ENCODE measurements at places on chromosomes 1 and 21. TPM values are rescaled to one million over a fixed set of nuclear protein-coding genes. Genes with fewer than 3 reads are reported as not detected.

PCBP3 gene
- 5.3 TPM for total RNA-seq

SLC44A3 gene
- total RNA-seq: not detected

PLA2G2E gene
- total RNA-seq: not detected

CELA3A gene
- not detected for total RNA-seq

- DNase-seq: no peak
These were observed 1133.1 kb downstream of the PLA2G4A start for GRCh38 chr1:187961895-187962294.

- peak; percentile 78 for DNase-seq
These were observed 18.8 kb downstream of the PTPRC start for GRCh38 chr1:198657550-198658064.

- DNase-seq: no peak
These were observed 1152.2 kb upstream of the ADGRL4 start for GRCh38 chr1:80158771-80159170.

- no peak for DNase-seq
These were observed 6.8 kb downstream of the ARV1 start for GRCh38 chr1:230985711-230986110.

DNA sequence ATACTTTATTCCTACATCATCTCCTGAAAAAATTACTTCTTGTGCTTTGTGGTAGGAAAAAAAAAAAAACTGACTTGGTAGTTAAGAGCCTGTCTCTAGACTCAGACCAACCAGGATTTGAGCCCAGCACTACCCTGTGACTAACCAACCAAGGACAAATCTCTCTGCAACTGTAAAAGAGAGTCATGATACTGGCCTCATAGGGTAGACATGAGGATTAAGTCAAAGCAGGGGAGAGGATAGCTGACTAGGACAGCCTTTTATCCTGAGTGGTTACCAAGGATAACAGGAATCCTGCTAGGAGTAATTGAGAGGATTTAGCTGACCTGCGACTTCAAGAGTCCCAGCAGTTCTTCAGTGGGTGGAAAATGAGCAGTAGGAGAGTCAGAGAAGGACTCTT is 112.8 kb downstream of the C1orf21 start:
- DNase-seq: no peak

GRCh38 chr1:241357366-241358340 is 648 bp upstream of the RGS7 start:
- no peak for DNase-seq

GRCh38 chr1:52365071-52365745 is 797 bp downstream of the CC2D1B start:
- DNase-seq: no peak

DNA sequence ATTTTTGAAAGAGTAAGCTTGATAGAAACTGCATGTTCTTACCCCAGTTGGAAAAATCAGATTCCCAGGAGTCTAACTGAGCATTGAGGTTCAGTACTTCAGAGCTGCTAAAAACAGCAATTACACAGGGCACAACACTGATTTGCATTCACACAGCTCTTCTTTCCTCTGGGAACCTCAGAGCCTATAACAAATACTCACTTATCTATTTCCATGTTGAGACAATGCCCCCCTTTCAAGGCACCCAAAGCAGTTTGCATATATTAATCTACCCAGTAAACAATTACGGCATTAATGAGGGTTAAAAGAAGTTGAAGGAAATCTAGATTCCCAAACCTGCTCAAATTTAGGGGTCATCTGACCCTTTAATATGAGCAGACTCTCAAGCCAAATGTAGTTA is 126.9 kb upstream of the SLC35F3 start:
- DNase-seq: no peak
